ENCODE measurements at places on chromosomes 3 and 15.

DNA sequence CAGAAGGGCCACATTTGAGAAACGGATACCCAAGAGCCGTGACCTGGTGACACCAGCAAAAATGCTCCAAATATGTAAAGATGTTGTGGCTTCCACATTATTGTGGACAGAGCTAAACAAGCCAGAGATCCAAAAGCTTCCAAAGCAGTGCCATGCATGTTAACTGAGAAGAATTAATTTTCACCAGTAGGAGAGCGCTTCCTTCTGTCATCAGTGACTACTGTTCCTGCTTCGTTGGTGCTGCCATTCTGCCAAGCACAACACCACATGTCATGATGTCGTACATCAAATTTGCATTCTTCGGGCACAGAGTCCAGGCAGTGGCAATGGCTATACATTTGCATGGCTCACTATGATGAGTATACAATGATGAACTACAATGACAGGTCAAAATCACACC, 19.1 kb upstream of the CHST2 start:
- no peak for DNase-seq

DNA sequence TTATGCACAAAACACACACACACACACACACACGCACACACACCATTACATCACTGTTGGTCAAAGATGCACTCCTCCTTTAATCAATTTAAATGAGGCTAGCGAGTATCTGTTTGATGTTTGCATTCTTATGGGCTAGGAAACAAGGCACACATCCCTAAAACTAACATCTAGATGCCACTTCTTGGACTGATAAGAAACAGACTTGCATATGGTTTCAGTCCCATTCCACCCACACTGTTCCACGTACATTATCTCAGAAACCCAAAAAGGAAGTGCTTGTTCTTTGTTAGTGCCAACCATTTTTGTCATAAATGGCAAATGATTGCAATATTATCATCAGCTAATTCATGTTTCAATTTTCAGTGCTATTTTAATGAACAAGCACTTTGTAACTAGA, 69.5 kb downstream of the CCR1 start:
- DNase-seq: no peak

GRCh38 chr3:112093180-112093522, 7.0 kb downstream of the C3orf52 start:
- DNase-seq: no peak

- no peak for DNase-seq
Observed at GRCh38 chr3:13009132-13009945, 63.9 kb downstream of the IQSEC1 start.

- no peak for DNase-seq
Observed at GRCh38 chr15:84883916-84884781, at the start of gene SLC28A1. SLC28A1 (plus strand) TSS chr15:84884662; CDS start chr15:84887761, 3,099 bp downstream.

GRCh38 chr3:143605233-143605950, 242.9 kb downstream of the SLC9A9 start:
- no peak for DNase-seq

DNA sequence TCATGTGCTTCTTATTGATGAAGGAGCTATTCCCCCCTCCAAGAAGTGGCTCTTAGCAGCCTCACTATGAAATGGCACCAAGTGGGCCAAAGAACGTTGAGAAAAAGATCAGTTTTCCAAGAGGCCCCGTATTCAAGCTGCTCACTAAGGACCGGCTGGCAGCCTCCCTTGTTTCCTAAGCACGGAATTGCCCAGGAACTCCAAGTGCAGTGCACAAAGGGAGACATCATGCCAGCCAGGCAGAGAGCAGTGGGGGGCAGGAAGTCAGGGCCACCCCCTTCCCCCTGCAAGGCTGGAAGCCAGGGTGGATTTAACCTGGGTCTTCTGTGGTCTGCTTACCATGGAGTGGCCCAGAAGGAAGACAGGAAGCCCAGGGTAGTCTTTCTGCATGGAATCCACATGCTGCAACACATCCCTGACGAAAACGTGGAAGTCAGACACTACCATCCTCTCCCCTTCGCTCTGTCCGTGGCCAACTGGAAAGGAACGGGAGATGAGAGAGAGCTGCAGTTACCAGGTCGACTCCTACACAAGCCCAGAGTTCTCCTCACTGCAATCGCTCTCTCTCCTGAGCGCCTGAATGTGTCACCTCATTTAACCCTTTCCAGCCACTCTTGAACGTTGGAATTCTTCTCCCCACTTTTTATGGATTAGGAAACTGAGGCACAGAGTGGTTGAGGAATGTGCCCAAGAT, 49.5 kb downstream of the ABTB1 start:
- no peak for DNase-seq

- DNase-seq: peak; percentile 68
Observed at GRCh38 chr15:71093054-71094024, 21.9 kb upstream of the THSD4 start.

GRCh38 chr15:45234562-45235235, 17.3 kb upstream of the SLC28A2 start:
- DNase-seq: no peak
